ENCODE measurements at places on chromosomes 3 and 15. TPM values are rescaled to one million over a fixed set of nuclear protein-coding genes. Genes with fewer than 3 reads are reported as not detected.

The AADAC gene
- total RNA-seq: not detected

DNA sequence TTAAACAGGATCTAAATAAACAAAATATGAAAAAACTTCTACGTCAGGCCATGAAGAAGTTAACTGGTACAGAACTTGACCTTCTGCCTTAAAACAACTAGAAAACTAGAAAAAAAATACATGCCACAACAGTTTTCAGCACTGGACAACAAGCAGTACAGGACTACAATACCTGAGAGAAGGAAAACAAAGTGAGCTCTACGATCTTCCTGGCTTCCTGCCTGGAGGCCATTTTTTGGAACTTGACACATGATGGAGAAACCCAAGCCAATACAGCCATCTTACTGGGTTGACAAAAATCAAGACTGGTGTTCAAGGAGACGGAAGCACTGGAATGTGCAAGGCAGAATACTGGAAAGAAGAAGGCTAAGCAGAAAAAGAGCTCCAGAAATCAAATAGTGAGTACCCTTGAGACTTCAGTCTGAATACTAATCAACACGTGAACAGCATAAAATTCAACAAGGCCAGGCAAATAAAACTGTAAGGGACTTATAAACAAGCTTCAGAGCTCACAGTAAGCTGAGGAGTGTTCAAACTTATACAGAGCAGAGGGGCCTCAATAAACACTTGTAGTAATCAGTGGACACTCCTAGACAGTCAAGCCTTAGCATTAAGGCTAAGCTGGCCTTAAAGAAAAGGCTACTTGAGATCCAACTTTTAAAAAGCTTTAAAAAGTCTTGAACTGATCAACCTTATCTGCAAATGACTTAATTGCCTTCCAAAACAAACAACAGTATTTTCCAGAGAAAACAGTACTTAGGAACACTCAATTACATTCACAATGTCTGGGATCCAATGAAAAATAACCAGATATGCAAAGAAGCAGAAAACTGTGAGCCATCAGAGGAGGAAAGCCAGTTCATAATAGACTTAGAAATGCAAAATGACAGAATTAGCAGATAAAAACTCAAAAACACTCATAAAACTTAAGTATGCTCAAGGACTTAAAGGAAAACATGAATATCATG lies 63.2 kb downstream of the DLG1 start:
- DNase-seq: no peak

DNA sequence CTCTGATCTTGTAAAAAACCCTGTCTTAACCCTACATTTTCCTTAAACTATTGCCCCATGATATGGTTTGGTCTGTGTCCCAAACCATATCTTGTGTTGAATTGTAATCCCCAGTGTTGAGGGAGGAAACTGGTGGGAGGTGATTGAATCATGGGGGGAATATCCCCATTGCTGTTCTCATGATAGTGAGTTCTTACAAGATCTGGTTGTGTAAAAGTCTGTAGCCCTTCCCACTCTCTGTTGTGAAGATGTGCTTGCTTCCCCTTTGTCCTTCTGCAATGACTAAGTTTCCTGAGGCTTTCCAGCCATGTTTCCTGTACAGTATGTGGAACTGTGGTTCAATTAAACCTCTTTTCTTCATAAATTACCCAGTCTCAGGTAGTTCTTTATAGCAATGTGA lies 881.4 kb downstream of the DIPK2A start:
- no peak for DNase-seq

The AADACL2 gene
- not detected for total RNA-seq

- DNase-seq: no peak
Observed at GRCh38 chr3:45225465-45226205, 452 bp downstream of the TMEM158 start.

DNA sequence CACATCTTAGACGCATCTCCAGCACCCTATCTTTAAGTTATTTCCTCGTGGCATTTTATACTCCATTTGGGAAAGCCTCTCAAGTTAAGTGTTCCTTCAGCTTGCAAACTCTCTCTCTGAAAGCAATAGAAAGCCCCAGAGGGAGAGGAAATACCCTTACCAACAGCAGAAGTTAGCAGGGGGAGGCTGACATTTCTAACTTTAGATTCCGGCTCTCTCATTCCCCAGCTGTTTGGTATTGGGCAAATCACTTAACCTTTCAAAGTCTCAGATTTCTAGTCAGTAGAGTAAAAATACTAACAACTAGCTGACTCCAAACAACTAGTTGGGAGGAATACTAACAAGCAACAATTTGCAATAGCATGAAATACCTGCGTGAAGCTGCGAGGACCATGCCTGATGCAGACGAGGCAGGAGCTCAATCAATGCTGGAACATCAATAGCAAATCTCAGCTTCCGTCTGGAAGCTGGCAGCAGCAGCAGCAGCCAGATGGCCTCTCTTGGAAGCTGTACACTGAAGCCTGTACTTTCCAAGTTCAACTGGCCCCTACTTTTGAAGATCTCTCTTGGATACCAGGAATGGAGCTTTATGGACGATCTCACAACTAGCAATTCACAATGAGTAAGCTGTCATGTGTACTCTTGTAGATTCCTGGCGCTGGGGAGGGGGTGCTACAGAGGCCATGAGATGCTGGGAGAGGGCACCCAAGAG lies 47.8 kb downstream of the THBS1 start:
- DNase-seq: peak; percentile 10

DNA sequence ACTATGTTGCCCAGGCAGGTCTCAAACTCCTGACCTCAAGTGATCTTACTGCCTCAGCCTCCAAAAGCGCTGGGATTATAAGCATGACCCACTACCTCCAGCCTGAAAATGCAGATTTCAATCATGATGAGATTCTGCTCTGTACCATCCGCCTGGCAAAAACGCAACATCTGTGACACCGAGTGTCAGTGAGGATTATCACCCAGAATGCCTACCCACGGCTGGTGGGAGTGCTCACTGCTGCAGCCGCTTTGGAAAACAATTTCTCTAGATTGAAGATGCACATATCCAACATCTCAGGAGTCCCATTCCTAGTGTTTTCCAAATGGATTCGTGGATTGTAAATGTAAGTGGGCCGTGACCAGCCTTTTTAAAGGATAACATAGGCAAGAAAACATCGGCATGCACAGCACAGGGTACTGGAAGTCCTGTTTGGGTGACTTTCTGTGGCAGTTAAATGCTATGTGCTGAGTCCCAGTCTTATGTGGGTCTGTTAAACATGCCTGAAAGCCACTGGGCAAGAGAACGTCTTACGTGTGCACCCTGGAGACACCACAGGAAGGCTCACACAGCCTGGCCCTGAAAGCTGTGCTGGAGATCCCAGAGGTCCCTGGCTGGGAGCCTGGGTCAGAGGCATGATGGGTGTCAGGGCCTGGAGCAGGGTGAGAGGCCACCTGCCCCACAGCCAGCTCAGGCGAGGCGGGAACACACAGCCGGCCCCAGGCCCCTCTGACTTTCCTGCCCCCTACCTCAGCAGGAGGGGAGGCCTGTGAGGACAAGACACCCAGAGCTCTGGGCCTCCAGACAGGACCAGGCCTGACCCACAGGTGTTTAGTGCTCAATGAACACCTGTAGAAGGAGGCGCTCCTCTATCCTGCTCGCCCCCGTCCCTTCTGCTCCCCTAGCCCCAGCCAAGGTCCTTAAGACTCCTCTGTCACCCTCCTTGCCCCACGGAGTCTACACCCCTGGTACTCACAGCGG lies 918 bp downstream of the PRSS50 start:
- no peak for DNase-seq

DNA sequence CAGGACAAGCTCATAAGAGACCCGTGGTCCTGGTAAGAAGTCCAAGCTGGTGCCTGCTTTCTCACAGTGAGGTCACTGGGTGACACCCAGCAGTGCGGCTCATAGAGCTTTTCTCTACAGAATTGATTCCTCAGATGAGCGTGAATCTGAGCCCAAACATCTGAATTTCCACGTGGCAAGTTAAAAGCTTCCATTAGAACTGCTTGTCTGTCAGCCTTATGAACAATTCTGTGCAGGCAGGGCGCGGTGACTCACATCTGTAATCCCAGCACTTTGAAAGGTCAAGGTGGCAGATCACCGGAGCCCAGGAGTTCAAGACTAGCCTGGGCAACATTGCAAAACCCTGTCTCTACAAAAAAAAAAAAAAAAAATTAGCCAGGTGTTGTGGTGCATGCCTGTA lies 113.1 kb upstream of the ABHD17C start:
- DNase-seq: peak; percentile 38

DNA sequence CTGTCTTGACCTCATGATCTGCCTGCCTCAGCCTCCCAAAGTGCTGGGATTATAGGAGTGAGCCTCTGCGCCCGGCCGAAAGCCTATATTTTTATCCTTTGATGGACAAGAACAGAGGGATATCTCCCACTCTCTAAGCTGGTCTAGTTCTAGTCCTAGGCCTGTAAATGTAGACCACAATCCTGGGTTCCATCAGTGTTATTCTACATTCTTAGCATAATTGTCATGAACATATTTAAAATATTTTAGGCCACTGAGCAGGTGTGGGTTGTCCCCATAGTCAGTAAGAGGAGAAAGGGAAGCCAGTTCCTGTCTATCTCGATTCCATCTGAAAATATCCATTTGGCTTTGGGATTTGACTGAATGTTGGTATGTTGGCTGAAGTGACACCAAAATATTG lies 118.1 kb downstream of the EBLN2 start:
- DNase-seq: no peak

DNA sequence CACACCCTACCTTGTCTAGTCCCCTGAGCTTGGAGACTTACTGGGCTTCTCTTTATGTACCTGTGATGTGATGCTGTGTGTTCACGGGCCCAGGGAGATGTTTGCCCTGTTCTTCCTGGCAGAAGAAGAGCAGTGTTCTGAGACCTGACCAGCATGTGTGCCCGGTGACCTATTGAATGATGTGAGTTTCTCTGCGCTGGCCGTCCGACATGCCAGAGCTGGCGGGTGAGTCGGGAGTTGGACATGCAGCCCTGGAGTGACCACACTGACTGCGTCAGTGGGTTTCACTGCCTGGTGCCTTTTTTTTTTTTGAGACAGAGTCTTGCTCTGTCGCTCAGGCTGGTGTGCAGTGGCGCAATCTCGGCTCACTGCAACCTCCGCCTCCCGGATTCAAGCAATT lies 42.3 kb downstream of the CGNL1 start:
- no peak for DNase-seq

The SLC25A36 gene
- 70.3 TPM for total RNA-seq

- no peak for DNase-seq
Observed at GRCh38 chr15:93164409-93164808, 75.4 kb upstream of the RGMA start.

DNA sequence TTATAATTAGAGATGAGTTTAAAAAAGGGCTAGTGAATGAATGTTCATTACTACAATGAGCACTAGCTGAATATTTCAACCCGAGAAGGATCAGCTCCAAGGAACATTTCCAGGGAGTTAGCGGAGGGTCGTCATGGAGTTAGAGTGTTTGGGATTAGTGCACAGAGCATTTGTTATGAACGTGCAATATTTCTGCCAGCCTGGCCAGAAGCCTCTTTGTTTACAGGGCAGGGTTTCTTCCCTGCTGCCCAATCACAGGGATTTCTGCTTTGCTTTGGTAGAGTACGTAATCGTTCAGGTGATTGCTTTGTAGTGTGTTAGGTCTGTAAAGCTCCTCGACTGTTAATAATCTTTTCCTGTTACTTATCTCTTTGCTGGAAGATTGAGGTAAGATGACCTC lies 5.9 kb downstream of the CGNL1 start:
- no peak for DNase-seq

- no peak for DNase-seq
Observed at GRCh38 chr3:194000712-194001111, 135.2 kb upstream of the HES1 start.

GRCh38 chr3:183185696-183186095 lies 23.2 kb upstream of the LAMP3 start:
- peak; percentile 68 for DNase-seq

GRCh38 chr3:132783152-132783551 lies 60.9 kb upstream of the NPHP3 start:
- no peak for DNase-seq

- no peak for DNase-seq
Observed at GRCh38 chr3:129003578-129004112, 2.5 kb downstream of the EFCC1 start.

DNA sequence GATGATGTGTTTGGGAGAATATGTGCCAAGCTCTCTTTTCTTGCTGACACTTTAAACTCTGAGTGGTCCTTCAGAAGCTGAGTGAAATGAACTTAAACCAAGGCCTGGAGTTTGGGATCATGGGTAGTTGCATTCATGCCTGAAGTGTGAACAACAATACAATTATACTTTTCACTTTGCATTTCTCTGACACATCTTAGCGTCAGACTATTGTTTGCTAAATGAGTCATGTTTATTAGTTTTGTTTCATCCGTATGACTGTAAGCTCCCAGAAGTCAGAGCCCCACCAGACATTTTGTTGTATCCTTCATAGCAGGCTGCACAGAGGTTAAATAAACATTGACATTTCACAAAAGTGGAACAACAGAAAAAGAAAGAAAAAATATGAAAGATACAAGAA lies 542.6 kb downstream of the TUSC7 start:
- peak; percentile 1 for DNase-seq

DNA sequence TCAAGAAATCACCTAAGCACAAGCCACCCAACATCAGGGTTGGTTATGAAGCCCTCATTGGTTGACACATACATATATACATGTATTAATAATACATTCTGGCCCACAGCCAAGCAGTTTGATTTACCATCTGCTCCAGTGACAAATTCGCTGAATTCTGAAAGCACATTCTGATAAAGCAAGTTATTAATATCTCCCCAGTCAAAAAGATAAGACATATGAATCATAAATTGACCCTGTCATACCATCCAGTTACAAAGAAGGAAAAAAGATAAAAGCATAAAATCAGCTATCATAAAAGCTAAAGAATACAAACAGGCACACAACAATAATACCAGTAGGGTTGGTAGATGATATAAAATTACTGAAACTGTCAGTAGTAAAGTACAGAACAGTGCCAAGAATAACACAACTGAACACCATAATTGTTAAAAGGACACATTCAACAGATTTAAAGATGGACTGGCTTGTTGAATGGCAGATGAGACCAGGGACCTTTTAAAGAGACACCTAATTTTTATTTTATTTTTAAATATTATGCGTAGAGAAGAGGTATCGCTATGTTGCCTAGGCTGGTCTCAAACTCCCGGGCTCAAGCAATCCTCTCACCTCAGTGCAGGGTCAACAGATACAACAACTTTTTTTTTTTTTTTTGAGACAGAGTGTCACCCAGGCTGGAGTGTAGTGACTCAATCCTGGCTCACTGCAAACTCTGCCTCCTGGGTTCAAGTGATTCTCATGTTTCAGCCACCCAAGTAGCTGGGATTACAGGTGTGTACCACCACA lies 7.7 kb downstream of the SNX4 start:
- peak; percentile 57 for DNase-seq

The TGM4 gene
- total RNA-seq: under 0.01 TPM

The CYP1A2 gene
- total RNA-seq: not detected

- DNase-seq: no peak
Observed at GRCh38 chr3:69197922-69198530, 75.6 kb upstream of the LMOD3 start.

Data from IMR-90 (cell line).